ENCODE measurements at places on chromosomes 1 and 21.

GRCh38 chr21:42652527-42653230, 742 bp upstream of the PDE9A start:
- DNase-seq: no peak

GRCh38 chr1:159561497-159561896, 25.7 kb upstream of the OR10J5 start:
- DNase-seq: no peak

DNA sequence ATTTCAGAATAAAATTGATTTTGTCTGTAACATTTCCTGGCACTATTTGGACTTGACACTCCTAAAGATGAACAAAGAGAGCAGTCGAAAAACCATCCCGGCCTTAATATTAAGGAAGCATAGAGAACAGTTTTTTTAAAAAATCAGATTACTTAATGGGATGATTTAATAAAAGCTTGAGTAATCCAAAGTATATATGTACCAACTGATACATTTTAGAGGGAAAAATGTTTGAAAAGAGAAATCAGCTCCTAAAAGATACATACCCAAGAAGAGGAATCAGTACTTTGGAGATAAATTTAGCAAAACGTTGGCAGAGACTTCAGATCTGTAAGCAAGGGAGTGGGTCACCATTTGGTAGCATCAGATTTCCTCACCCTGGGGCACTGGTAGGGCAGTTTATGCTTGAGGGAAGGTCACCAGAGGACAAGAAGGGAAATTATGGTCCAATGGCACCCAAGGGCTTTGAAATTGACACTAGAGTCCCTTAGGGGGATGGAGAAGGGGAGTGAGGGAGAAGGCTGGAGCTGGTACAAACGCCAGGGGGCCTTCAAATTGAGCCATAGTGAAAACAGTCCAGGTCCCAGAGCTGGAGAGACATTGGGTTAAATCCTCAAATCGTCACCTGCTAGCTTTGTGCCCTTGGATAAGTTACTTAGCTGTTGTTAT, 5.9 kb downstream of the SLAMF7 start:
- DNase-seq: no peak

GRCh38 chr1:27864264-27864895, 8.0 kb upstream of the THEMIS2 start:
- DNase-seq: no peak

- DNase-seq: no peak
These were observed 7.5 kb upstream of the PSEN2 start for GRCh38 chr1:226862890-226863289.

Measured in CD4-positive, alpha-beta T cell treated with Interleukin-6 at 100 ng/mL for 8 hours (primary cell).